ENCODE measurements at places on chromosomes 12 and 14.

- no peak for DNase-seq
These were observed 81.7 kb downstream of the CRADD start for GRCh38 chr12:93758801-93759373.

GRCh38 chr12:264269-264668, 1.6 kb upstream of the SLC6A13 start:
- peak; percentile 17 for DNase-seq

- DNase-seq = no peak
These were observed 247.2 kb downstream of the AACS start for GRCh38 chr12:125312471-125312870.

- no peak for DNase-seq
These were observed 72.0 kb downstream of the FOS start for GRCh38 chr14:75350505-75351060.

DNA sequence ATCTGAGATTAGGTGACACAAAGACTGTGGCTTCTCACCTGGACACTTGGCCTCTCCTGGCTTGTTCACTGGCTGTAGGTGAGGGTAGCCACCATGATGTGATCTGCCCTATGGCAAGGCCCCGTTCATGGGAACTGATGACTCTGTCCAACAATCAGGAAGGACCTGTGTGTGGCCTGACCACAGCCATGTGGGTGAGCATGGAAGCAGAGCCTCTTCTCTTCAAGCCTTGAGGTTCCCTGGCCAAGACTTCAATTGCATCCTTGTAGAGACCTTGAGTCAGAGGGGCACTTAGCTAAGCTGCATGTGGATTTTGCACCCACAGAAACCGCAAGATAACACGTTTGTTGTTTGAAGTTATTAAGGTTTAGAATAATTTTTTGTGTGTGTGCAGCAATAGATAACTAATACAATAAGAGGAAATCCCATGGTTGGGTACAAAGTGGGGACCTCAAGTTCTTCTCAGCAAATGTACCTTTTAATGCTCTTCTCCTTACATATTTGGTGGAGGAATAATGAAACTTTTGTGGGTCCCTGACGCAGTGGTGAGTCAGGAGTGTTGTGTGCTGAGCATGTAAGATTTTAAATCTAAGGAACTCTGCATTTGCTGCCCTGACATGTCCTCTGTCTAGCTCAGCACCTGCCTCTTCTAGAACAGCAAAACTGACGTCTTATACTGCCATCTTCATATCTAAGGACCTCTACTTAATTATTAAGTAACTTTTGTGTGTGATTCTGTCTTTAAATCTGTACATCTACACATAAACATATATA, 27.5 kb upstream of the PLEKHG7 start:
- no peak for DNase-seq

- peak; percentile 60 for DNase-seq
These were observed at the start of gene ADCY6 for GRCh38 chr12:48788854-48789775. ADCY6 (minus strand) TSS chr12:48789089; CDS start chr12:48783434, 5,655 bp downstream.

DNA sequence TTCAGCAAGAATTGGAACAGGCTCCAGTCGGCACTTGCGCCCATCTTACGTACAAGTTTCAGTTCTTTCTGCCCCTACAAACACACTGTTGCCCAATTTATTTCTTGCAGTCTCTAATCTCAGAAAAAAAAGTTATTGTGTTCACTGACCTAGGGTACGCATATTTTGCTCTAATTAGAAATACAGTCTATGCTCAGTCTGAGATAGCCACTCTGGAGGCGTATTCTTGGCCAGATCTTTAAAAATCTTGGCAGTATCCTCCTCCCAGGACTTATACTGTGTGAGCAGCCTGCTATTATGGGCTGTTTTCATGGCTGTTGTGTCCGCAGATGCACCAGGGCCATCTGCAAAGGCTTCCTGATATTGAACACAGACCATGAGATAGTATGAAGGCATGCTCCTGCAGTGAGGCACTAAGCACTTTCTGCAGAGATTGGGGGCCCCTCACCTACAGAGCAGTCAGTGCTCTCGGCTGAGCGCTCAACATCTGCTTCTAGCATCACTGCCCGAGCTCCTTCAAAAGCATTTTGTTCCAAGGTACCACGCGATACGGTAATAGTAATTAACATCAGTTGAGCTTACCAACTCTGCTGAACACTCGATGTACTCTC, 57.9 kb downstream of the PPM1H start:
- peak; percentile 31 for DNase-seq

GRCh38 chr12:98951406-98951805, 306.3 kb downstream of the APAF1 start:
- no peak for DNase-seq

DNA sequence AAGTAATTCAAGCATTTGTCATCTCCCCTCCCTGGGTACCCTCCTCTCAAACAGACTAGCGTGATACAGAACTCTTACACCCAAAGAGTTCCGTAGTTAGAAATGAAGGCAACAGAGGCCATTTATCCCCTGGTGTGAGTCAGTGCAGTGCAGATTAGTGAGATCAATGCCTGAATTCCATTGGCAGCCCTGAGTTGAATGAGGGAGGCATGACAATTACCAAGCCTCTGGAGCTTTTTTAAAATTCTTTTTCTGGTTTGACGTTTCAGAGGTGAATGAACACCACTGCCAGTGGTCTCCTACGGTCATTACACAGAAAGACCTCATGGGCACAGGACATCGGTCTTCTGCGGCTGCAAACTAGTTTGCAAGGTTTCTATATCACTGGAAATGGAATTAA, 94.4 kb downstream of the PRIMA1 start:
- no peak for DNase-seq

DNA sequence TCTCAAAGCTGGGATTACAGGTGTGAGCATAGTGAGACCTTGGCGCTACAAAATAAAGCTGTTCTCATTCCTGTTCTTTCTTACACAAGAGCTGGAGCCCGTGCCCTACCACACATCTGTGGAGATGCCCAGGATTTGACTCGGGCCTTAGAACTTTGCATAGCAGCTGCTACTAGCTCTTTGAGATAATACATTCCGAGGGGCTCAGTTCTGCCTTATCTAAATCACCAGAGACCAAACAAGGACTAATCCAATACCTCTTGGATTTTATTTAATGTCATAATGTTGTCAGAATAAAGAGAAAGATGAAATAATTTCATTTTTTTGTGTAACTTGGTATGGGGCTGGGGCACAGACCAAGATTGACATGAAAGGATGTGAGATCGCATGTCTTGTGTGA, 7.6 kb downstream of the PNP start:
- no peak for DNase-seq

DNA sequence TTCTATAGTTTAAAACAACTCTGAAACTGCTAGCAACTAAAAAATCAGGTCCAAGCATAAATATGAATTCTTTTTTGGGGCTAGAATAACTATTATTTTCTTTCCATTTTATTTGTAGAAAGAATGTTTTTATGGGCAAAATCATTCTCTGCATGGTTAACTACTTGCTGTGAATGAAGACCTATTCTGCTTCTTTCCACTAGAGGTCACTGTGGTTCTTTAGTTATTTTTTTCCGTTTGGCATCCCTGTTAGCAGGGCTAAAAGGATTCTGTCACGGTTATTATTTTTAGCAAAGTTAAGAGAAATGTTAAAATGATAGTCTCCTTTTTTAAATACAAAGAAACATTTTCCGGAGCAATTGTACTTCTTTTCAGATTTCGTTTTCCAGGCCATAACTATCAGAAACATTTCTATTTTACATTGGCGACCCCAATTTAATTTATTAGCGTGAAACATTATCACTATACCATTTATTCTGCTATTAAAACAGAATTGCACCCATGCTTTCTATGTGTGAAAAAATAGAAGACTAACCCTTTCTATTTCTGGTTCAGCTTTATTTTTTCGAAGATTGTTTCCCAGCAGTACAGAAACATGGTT, 404.8 kb downstream of the ATP23 start:
- DNase-seq = peak; percentile 79

DNA sequence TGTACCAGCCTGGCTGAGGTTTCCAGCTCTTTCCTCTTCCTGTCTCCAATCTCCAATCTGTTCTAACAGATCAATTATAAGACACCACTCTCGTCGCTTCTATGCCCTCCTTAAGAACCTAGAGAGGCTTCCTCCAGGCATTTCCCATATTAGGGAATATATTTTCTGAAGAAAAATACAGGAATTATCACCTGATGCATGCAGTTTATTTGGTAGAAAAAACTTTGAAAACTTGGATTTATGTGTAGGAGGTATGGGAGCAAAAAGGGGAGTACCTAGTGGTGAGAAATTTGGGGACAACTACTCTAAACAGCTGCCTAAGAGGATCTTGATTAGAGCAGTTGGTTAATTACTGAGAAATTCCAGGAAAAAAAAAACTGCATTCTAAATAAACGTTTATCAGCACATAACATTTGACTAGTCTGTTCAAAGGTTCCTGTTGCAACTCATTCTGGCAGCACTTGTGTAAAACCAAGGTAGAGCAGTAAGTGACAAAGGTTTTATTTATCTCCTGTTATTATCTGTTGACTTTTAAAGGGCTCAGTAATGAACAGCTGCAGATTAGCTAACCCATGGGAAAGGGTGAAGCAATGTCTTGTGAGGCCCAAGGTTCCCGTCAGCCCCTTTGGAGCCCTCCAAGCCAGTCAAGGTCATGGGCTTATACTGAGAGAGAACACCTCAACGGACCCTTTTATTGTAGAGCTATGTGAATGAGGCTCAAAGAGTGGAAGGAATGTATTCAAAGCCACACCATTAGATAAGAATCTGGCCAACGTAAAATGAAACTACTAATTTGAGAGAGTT, 36.4 kb upstream of the NR1H4 start:
- no peak for DNase-seq

DNA sequence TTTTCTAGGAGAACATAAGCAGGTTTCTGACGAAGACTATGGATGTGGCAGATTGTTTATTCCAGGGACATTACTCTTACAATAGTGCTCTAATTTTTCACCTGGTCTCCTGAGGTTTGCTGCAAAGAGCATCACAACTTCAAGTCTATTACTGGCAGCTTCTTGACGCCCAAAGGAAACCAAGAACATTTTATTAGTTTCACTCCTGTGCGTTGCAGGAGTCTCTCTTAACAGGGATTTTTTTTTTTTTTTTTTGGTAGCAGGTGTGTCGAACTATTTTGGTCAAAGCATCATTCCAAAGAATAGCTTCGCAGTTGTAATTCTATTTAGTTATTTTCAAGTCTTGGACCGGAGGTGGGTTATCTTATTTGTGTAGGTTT, 1.2 kb downstream of the ANO4 start:
- no peak for DNase-seq

DNA sequence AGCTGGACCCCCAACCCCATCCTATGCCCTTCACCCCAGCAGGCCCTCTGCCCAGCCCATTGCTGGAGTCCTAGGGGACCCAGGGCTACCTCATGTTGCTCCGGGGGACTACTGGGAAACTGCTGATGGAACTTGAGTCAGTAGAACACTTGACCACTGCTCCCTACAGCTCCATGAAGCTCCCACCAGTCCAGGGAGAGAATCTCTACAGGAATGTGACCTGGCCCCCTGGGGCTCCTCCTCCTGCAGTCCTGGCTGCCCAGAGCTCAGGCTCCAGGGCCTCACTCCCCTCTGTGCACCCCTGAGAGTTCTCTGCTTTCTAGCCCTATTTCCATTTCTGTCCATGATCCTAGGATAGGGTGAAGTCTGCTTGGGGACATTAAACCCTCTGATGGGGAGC, 10.8 kb upstream of the AQP2 start:
- no peak for DNase-seq

DNA sequence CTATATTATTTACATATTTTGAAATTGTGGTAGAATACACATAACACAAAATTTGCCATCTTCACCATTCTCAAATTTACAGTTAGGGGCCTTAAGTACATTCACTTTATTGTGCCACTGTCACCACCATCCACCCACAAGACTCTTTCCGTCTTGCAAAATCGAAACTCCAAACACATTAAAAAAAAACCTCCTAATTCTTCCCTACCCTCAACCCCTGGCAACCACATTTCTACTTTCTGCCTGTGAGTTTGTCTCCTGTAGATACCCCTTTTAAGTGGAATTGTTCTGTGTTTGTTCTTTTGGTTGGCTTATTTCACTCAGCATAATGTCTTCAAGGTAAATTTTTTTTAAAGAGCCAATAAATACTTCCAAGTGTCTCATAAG, 31.6 kb upstream of the AMIGO2 start:
- no peak for DNase-seq

DNA sequence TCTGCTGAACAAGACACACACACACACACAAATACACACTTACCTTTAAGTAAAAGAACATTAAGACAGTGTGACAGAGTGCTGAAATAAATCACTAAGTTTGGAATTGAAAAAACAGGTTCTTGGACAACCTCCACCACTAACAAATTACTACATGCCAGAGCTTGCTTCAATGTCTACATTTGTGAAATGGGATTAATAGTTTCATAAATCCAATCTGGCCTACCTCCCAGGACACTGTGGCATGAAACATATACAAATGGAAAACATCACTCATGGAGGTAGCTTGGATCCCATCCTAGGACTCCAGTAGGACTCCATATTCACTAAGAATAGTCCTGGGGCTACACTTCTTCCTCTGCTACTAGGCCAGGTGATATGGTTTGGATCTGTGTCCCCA, 8.2 kb upstream of the CCDC60 start:
- no peak for DNase-seq

DNA sequence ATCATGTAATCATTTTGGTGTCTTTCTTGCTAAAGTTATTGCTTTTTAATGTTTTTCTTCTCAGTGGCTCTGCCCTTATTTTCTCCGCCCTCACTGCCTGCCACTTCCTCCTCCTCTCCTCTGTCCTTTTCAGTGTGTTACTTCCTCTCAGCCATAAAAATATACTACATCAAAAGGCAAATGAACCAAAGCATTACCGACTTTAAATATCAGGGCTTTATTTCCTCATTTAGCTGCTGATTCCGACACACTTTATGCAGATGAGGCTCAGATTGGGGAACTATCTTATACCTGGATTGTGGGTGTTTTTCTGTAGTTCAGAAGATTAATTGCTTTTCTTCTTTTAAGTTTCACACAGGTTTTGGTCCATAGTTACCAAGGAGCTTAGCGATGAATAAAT, 118.1 kb downstream of the CMAS start:
- no peak for DNase-seq

- DNase-seq = no peak
These were observed 3.3 kb downstream of the PRICKLE1 start for GRCh38 chr12:42586268-42586667.

- DNase-seq = no peak
These were observed 41.7 kb upstream of the LTA4H start for GRCh38 chr12:96077081-96077480.

- no peak for DNase-seq
These were observed 5.4 kb downstream of the MAGOHB start for GRCh38 chr12:10607885-10608458.

DNA sequence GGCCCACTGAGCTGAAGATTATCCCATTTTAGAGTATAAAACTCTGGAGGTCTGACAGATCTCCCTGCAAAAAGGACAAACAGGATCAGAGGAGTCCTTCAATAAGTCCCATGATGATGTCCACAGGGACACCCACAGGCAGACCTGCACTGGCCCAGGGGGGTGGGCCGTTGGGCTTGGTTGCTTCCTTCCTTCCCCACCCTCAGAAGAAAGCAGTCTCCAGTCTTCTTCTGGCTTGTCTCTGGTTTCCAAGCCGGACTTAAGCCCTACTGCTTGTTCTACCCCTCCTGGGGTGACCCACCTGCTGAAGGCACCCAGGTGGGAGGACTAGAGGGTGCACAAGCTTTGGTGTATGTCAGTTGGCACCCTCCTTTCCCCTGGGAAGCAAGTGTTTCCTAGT, 209.0 kb downstream of the ANO2 start:
- no peak for DNase-seq

- DNase-seq = no peak
These were observed 1091.8 kb downstream of the AACS start for GRCh38 chr12:126156806-126157574.

All from fibroblast of the aortic adventitia (primary cell).